ENCODE measurements at places on chromosomes 6 and 20. TPM values are rescaled to one million over a fixed set of nuclear protein-coding genes. Genes with fewer than 3 reads are reported as not detected.
A peak's percentile ranks its signal among the peaks of the same experiment; 100 is the strongest.

- no peak for DNase-seq
Observed at GRCh38 chr6:52227495-52227894, 16.8 kb downstream of the IL17F start.

GRCh38 chr20:20860078-20860806 lies 147.8 kb upstream of the RALGAPA2 start:
- peak; percentile 89 for DNase-seq

DNA sequence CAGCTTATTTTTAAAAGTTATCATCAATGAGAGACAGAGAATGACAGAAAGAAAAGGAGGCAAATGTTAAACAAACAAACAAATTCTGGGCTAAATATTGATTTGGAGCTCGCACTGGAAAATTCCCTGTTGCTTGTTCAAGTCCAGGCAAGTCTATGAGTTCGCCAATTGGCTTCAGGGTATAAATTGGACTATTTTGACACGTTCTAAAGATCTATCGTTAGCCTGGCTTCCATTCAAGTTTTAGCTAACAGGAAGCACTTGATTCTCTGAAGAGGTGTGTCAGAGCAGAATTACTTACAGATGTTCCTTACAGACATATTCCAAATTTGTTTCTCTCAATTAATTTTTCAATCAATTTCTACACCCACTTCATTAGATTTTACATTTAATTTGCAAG lies 15.8 kb upstream of the RFPL4B start:
- no peak for DNase-seq

DNA sequence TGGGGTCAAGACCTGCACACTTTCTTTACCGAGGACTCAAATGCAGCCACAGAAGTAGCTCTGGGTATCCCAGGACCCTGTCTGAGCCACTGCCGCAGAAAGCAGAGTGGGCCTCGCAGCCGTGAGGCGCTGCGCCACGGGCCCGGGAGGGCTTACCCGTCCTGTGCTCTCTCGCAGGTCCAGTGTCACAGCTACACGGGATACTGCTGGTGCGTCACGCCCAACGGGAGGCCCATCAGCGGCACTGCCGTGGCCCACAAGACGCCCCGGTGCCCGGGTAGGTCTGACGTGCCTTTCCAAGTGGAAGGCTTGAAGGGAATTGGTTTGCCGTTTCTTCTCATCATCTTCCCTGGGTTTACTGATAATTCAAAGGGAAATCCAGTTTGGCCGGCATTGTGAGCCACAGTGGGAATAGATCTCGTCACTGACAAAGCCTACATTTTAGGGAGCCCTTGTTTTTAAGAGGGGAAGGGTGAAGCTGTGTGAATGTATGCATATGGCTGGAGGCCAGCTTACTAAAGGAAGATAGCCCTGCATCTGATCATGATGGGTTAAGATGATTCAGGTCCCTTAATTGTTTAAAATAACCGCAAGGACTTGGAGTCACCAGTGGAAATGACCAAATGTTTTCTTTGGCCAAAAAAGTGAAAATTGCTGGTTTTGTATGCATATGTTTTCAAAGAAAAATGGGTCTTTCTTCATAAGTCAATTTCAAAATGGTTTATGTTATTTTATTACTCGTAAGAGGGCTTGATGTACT lies 86.6 kb downstream of the SMOC2 start:
- DNase-seq: peak; percentile 56

The FOXQ1 gene
- total RNA-seq: not detected

DNA sequence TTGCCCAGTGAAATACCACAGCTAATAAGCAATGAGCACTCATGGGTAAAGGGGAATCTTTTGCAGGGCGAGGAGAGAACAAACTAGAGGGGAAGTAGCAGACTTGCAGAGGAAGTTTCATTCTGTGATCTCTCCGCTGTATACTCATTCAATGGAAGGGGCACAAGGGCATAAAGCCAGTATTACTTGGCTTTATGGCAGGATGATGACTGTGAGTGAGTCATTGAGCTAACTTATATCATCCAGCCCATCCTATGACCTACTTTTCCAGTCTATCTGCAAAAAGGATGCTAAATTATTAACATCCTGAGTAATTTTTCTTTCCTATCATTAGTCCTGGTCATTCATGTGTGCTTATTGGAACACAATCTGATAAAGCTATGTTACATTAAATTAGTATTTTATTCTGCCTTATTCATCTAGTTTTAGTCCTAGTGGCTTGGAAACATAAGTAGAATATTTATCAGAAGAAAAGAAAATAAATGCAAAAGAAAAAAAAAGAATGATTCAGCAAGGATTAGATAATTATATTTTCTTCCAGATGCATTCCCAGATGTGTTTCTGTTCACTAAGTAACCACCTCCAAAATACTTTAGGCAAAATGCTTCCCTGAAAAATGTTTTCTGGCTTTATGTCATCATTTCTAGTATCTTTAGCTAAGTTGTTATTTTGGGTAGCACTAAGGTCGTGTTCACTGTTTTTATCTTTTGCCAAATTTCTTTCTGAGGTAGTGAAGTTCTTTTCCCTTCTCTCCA lies 471.7 kb downstream of the CDKAL1 start:
- no peak for DNase-seq

DNA sequence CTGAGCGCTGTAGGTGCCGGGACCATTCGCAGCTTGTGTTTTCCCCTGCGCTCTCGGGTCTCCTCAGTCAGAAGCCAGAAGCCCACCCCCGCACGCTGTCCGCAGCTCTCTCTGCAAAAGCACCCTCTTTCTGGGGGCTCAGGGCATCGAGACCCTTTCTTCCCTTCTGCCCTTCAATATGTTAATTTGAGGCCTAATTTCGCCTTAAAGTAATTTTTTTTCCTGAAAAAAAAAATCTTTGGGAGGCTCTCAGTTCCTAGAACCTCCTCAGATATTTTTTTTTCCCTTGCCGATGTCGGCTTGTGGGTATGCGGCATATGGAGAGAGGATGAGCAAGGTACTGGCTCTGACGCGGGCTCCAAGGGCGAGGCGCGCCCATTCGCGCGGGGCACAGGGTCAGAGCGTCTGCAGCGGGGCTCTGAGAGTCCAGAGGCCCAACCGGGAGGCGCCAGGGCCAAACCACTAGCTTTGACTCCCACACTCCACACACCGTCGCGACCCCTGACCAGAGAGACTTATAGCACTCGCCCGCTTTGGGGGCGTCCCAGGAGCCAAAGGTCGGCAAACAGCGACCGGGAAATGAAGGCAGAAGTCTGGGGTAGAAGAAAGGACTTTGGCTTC lies 893 bp downstream of the PRDM13 start:
- no peak for DNase-seq

GRCh38 chr20:24194143-24194542 lies 205.6 kb upstream of the GGTLC1 start:
- no peak for DNase-seq

GRCh38 chr20:13183005-13183404 lies 38.1 kb upstream of the ISM1 start:
- DNase-seq: no peak

DNA sequence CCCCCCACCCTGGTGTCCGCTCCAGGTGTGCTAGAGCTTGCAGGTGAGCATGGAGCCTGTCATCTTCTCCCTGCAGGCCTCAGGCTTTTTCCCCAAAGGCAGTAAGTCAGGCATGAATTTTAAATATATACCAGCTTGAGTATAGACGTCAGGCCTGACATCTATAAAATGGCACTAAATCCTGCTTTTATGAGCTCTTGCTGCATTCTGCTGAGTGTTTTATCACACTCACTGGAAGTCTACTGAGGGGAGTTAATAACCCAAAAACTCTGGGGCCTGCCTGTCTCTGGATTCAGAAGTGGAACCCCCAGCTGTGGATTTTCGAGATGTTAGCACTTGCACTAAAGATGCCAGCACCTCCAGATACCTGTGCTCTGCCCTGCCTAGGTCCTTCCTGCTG lies 133.4 kb upstream of the TOP1 start:
- DNase-seq: no peak

- no peak for DNase-seq
Observed at GRCh38 chr20:7967199-7967844, 27.1 kb upstream of the HAO1 start.

DNA sequence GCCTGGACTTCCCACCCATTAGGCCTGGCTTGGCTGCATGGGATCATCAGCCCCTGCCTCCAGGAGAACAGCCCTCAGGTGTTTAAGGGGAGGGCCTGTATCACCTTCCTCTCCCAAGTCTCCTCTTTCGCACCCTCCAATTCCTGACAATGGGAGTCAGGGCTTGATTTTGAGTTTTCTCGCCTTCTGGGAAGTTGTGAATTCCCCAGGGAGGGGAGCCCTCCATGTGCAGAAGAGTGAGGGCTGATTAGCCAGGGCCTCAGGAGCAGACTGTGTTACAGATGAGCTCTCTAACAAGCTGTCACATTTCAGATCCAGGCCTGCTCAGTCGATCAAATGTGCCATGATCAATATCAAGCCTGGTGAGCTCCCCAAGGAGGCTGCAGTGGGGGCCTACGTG lies 42.4 kb downstream of the CNBD2 start:
- DNase-seq: no peak

DNA sequence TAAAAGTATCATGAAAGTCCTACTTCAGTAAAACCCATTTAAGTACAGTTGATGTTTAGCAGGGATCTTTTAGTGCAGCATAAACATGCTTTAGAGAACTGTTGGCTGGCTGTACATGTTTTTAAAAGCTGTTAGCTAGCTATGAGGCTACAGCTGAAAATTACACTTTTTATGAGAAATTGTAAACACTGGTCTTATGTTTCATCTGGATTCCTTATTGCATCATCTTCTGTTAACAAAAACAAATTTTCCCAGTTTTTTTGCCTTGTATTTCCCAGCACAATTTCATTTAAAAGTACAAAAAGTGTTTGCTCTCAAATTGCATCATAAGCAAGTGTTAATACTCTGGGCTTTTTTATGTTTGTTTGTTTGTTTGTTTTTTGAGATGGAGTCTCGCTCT lies 18.3 kb upstream of the HLA-E start:
- DNase-seq: no peak

GRCh38 chr20:58619864-58620431 lies 31.1 kb upstream of the STX16 start:
- no peak for DNase-seq

DNA sequence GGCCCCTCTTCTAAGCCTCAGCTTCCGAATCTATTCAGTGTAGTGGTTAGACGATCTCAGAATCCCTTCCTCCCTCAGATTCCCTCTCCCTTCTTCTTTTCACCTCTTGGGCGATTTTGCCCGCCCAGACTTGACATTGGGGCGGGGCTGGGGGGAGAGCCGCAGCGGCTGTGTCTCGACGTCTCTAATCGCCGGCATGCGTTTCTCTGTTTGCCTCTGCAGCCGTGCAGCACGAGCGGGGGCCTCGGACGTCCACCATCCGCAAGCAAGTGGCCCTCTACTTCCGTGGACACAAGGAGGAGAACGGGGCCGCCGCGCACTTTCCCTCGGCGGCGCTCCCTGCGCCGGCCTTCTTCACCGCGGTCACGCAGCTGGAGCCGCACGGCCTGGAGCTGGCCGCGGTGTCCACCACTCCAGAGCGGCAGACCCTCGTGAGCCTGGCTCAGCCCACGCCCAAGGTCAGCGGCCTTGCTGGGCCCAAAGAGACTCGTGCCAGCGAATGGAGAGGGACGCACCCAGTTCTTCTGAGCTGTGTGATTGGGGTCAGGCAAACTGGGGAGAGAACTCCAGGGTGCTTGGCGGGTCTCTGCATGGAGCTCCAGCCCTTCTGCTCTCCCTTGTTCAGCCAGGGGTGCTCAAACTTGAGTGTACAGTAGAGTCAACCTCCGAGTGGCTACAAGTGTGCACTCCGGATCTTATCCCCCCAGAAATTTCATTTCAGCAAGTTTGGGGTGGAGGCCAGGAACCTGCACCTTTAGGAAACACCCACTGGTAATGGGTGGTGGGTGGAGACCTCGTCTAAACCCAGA lies 10.7 kb downstream of the NR2E1 start:
- DNase-seq: no peak

GRCh38 chr6:111625099-111625416 lies 19.4 kb upstream of the TRAF3IP2 start:
- DNase-seq: no peak

GRCh38 chr6:125639466-125640020 lies 109.9 kb upstream of the HEY2 start:
- DNase-seq: no peak

GRCh38 chr6:164640956-164641355 lies 668.4 kb downstream of the C6orf118 start:
- no peak for DNase-seq

- no peak for DNase-seq
Observed at GRCh38 chr6:135014353-135014832, 40.2 kb downstream of the HBS1L start.

DNA sequence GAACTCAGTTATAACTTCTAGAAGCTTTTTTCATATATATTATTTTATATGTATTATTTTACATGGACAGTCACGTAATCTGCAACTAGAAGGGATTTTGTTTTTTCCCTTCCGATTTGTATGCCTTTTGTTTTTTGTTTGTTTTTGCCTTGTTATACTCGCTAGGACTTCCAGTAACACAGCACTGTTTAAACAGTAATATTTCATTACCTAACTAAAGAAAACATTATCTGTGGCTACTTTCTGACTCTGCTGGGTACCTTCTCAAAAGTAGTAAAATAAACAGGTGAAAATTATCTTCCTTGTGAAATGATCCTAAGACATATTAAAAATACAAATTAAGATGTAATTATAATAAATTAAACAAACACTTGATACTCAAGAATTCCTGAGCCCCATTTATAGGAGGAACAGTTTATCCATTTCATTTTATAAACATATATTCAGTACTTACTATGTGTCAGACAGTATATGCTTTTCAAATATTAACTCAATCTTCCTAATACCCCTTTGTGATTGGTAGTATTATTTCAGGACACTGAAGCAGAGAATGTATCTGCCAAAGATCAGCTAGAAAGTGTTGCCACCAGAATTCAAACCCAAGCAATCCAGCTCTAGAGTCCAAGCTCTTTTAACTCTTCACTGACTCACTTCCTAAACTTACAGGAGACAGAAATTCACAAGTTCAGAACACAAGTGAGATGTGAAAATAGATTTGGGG lies 65.3 kb downstream of the MAP3K5 start:
- no peak for DNase-seq

DNA sequence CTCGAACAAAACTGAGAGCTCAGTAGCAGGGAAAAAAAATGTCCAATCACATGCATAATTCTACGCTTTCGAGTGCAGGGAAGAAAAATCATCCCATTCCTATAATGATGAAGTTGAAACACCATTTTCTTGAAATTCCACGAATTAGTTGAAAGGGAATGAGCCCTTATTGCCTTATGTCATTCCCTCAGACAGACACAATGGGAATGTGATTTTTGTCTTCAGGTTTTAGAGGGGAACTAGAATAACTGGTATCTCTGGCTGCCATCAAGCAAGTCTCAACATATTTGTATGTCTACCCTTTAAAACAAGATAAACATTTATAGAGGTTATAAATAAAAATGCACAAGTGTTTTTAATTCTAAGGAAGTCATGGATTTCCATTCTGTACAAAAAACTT lies 87.9 kb downstream of the KIF13A start:
- no peak for DNase-seq

The PLCG1 gene
- total RNA-seq: 43.4 TPM

The SLC17A3 gene
- total RNA-seq: not detected
